Large intestine (tissue), 12 donors: ENCODE measurements at places on chromosomes 7 and 10.

- H3K27ac ChIP-seq = no peak overlapping the region
- no peak for DNase-seq
- no peak overlapping the region for H3K4me3 ChIP-seq
Observed at GRCh38 chr10:112797855-112798254, 152.2 kb upstream of the TCF7L2 start.

DNA sequence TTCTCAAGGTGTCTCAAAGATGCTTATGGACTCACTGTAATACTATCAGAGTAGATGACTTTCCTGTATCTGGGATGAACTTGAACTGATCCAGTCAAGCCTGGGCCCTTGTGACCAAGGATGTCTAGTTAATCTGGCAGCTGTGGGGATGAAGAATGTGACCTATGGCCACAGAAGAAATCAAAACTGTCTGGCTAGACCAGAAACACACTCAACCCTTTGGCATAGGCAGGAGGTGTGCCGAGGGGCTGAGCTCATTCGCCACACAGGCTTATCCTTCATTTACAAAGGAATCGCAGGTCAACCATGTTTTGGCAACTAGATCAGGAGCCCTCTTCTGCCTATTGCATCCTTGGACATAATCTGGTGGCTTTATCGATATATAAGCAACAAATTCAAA, 110.6 kb downstream of the ATXN7L1 start:
- peaks cover 8% of the 10 kb centered on the region for H3K36me3 ChIP-seq
- H3K27me3 ChIP-seq = no peaks in the 10 kb centered on the region
- no peak overlapping the region for H3K4me3 ChIP-seq
- H3K4me1 ChIP-seq = no peaks in the 10 kb centered on the region
- H3K27ac ChIP-seq = no peak overlapping the region

GRCh38 chr10:47319784-47320183, 2.5 kb upstream of the GDF2 start:
- DNase-seq = no peak
- no peaks in the 10 kb centered on the region for H3K36me3 ChIP-seq
- H3K27me3 ChIP-seq = peaks cover 29% of the 10 kb centered on the region
- no peak overlapping the region for H3K4me3 ChIP-seq
- H3K27ac ChIP-seq = no peak overlapping the region
- no peaks in the 10 kb centered on the region for H3K4me1 ChIP-seq

DNA sequence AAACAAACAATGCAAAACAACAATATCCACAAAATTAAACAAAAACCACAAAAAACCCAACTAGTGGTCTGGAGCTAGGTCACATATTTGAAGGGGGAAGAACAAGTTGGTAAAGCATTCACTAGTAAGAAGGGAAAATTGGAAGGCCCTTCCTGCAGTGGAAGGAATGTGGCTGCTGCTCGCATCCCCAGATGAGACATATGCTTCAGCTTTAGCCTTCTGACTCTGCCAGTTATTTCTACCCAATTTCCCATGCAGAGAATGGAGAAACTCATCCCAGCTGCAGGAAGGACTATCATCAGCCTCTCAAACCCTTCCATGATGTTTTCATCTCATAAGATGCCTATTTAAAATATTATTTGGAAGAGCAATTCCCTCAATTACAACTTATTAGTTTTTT, 176.6 kb downstream of the BMPER start:
- DNase-seq = no peak
- no peaks in the 10 kb centered on the region for H3K27me3 ChIP-seq
- H3K4me1 ChIP-seq = no peaks in the 10 kb centered on the region
- no peak overlapping the region for H3K4me3 ChIP-seq
- no peaks in the 10 kb centered on the region for H3K36me3 ChIP-seq

DNA sequence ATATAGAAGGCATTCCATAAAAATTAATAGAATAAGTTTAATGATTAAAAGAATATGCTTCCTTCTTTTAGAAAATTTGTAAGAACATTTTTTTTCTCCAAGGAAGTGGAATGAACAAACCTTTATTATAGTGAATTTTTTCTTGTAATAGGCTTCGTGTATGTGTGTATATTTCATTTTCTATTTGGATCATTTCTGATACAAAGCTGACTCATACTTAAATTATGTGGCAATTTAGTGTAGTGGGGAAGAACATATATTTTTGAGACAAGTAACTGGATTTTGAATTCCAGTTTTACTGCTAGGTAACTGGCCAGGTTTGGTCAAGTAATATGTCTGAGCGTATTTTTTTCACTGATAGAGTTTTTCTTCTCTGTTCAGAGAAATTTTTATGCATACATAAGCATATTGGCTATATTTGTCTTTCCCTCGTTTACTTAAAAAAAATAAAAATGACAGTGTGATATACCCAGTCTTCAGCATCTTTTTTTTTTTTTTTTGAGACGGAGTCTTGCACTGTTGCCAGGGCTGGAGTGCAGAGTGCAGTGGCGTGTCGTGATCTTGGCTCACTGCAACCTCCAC, 50.8 kb downstream of the CDK13 start:
- no peak overlapping the region for H3K4me3 ChIP-seq
- no peak overlapping the region for H3K27ac ChIP-seq
- DNase-seq = no peak

DNA sequence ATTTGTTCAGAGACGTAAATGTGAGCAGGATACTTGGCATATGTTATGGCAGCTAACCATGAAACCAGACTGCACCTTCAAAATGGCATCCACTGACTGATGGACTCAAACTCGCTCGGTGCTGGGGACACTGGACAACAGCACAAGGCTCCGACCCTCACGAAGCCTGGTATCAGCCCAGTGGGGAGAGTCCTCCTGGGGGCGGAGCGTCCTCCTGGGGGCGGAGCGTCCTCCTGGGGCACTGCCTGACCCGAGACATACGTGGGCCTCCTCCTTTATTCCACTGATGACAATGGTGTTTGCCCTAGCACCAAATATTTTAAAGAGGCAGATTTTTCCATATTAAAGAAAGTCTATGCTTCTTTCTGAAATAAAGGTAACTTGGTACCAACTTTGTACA, 39.5 kb downstream of the ESYT2 start:
- no peak for DNase-seq
- no peak overlapping the region for H3K4me3 ChIP-seq
- no peak overlapping the region for H3K27ac ChIP-seq

DNA sequence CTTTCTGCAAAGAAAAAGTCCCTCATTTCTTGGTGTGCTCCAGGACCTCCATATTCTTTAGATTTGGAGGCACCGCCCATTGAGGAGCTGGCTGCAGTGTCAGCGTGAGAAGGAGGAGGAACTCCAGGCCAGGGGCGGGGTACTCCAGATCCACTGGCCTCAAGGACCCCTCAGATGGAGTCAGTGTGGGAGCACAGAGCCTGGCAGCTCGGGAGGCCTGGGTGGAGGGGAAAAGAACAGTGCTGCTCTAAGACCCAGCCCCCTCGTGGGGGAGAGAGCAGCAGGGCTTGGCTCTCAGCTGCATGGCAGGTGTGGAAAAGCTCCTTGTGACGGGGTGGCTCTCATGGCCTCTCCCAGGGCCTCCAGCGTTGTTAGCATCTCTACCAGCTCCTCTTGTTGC, 70.5 kb downstream of the ITGB1 start:
- no peaks in the 10 kb centered on the region for H3K27me3 ChIP-seq
- no peaks in the 10 kb centered on the region for H3K36me3 ChIP-seq
- H3K4me1 ChIP-seq = no peaks in the 10 kb centered on the region
- H3K27ac ChIP-seq = no peak overlapping the region
- no peak for DNase-seq
- no peak overlapping the region for H3K4me3 ChIP-seq

DNA sequence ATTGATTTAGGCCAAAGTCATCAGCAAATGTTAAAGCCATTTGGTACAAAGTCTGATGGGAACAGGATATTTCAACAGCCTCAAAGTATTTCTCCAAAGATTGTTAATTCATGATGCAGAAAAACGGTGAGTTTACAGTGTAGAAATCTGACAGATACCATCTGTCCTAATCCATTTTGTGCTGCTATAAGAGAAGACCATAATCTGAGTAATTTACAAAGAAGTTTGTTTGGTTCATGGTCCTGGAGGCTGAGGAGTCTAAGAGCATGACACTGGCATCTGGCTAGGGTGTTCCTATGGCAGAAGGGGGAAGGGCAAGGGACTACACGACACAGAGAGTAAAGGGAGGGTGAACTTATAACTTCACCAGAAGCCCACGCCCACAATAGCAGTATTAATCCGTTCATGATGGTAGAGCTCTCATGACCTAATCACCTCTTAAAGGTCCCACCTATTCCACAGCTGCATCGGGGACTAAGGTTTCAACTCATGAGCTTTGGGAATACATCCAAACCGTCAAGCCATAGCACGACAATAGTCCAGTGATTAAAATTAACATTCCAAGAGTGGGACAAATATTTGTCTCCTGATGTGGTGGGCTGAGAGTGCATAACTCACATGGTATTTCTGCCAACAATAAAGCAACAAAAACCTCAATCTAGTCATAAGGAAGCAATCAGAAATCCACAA, 298.6 kb upstream of the AKR1E2 start:
- DNase-seq = no peak
- H3K27me3 ChIP-seq = no peaks in the 10 kb centered on the region
- H3K4me1 ChIP-seq = no peaks in the 10 kb centered on the region
- H3K36me3 ChIP-seq = no peaks in the 10 kb centered on the region

DNA sequence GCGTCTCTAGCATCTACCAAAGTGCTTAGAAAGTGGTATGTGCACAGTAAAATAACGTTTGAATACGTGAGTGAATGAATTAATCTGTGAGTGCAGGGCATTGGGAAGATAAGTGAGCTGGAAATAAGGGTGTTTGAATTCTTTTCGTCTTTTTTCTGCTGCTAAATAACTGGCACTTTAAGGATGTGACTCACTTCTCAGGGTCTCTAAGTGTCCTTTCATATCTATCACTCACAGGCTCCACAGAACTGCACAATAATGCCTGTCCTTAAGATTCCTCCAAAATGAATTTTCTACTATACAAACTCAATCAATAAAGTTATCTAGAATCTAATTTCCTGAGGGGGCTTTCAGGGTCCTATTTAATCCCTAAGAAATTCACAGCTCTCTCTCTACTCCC, 3.2 kb upstream of the DGKB start:
- H3K27ac ChIP-seq = no peak overlapping the region
- no peak for DNase-seq
- no peaks in the 10 kb centered on the region for H3K36me3 ChIP-seq
- H3K27me3 ChIP-seq = peaks cover 16% of the 10 kb centered on the region

DNA sequence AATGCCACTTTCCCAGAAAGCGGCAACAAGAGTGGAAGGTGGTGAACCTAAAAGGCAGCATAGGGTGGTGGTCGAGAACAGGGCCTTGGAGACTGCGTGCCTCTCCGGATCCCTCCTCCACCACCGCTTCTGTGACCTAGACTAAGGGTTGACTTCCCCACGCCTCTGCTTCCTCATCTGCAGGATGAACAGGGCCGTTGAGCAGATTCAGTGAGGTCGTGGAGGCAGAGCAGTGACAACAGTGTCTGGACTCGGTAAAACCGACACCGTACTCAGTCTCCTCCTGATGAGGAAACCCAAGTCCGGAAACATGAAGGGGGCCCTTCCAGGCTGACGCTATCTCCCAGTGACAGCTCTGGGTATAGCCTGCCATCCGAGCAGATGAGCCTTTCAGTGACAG, 162.6 kb downstream of the CELF2 start:
- no peaks in the 10 kb centered on the region for H3K4me1 ChIP-seq
- no peak overlapping the region for H3K27ac ChIP-seq
- H3K27me3 ChIP-seq = no peaks in the 10 kb centered on the region
- H3K36me3 ChIP-seq = peaks cover 3% of the 10 kb centered on the region
- no peak for DNase-seq
- no peak overlapping the region for H3K4me3 ChIP-seq

DNA sequence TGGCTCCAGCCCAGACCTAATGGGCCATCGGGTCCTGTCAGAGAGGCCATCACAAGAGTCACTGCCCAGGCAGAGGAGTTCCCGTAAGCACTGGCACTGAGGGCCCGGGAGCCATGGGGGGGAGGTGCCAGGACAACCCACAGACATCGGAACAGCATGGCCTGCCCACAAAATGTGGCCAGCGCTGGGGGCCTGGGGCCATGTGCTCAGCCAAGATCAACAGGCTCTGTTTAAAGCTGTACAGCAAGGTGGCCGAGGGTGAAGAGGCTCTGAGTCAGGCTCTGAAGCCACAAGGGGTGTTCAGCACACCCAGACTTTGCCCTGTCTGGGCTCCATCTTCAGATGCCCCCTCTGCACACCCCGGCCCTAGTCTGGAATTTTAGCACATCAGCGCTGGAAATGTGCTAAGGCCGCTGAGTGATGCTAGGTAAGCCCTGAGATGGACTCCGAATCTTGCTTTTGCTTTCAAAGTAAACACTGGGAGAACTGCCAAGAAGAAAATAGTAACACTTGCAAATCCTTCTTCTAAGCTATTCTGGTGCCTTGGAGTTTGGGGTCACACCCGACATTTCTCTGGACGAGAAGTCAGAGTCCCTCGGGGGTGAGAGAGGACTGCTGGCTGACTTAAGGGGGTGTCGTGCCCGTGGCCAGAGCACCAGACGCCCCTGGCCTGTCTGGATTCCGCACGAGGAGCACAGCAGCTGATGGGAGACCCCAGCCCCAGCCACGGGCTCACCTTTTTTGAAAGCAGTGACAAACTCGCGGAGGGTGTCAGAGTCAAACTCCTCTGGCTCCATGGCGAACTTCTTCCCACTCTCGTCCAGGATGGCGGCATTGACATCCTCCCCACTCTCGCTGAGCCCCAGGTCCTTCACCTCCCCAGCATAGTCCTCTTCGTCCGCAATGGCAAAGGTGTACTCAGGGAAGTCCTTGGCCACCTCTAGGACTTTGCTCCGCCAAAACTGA, 23.6 kb downstream of the PDIA4 start:
- H3K4me3 ChIP-seq = no peak overlapping the region
- no peaks in the 10 kb centered on the region for H3K27me3 ChIP-seq
- H3K36me3 ChIP-seq = peaks cover 78% of the 10 kb centered on the region
- no peak for DNase-seq
- H3K4me1 ChIP-seq = no peaks in the 10 kb centered on the region
- no peak overlapping the region for H3K27ac ChIP-seq

DNA sequence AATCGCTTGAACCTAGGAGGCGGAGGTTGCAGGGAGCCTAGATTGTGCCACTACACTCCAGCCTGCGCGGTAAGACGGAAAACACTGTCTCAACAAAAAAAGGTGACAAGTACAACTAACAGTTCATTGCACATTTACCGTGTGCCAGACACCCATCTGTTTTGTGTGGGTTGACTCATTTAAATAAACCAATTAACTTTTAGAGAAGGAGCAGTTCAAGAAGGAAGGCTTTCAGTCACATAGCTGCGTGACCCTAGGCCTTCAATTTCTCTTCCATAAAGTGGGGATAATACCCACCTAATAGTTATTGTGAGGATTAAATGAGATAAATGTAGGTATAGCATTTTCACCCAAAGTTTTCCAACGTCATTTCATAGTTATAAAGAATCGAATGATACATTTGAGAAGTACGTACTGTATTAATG, 52.3 kb upstream of the KDM7A start:
- DNase-seq = no peak
- no peaks in the 10 kb centered on the region for H3K36me3 ChIP-seq
- peak overlapping the region; percentile 51 for H3K27ac ChIP-seq
- no peak overlapping the region for H3K4me3 ChIP-seq
- peaks cover 15% of the 10 kb centered on the region for H3K4me1 ChIP-seq
- H3K27me3 ChIP-seq = peaks cover 12% of the 10 kb centered on the region
